ENCODE measurements at places on chromosomes 6 and 20.

DNA sequence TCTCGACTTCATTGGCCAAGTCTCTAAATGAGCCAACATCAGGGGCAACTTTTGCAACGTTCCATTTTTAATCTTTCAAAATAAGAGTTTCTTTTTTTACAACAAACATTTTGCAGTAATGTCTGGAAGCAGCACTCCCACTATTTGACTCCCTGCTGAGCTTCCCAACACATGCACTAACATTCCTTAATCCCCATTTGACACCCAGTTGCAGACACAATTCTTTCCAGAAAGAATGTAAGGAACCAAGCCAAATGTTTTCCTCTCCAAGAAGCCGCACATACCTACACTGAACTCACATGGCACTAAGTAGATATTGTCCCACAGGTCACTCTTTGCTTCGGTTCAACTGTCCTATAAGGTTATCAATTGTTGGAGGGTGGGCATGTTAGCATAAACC is 165.6 kb downstream of the GRM1 start:
- no peak for DNase-seq

- DNase-seq, result no peak
Observed at GRCh38 chr20:5109276-5109675, 10.5 kb downstream of the PCNA start.

- no peak for DNase-seq
Observed at GRCh38 chr20:49585585-49586245, 17.8 kb upstream of the PTGIS start.

GRCh38 chr6:34657037-34657306 is 39.6 kb downstream of the ILRUN start:
- no peak for DNase-seq
